KBM-7 (cell line): ENCODE measurements at places on chromosomes 5 and 9.

DNA sequence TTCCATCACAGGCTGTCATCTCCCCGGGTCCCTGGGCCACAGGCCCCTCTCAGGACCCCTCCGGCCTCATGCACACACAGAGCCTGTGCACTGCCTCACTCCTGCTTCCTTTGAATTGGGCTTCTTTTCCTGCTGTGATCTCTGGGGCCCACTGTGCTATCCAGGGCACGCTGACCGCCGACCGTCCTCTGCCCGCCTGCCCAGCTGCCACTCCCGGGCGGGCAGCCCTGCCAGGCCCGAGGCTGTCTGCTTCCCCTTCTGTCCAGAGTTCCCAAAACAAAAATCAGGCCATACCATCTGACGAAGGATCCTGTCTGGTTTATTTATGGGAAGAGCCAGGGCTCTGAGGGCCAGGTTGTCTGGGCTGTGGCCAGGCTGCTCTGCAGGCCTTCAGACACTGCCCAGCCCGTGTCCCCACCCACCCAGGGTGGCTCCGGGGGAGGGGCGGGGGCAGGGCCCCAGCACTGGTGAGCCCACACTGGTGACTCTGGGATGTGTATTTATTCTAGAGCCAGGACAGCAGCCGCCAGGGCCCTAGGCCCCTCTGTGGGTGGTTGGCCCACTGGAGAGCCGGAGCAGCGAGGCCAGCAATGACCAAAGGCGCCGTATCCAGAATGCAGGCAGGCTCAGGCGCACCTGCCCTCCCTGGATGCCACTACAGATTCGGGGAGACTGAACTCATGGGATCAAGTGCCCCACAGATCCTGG lies 57.0 kb downstream of the ADAMTS2 start:
- no peak for DNase-seq

DNA sequence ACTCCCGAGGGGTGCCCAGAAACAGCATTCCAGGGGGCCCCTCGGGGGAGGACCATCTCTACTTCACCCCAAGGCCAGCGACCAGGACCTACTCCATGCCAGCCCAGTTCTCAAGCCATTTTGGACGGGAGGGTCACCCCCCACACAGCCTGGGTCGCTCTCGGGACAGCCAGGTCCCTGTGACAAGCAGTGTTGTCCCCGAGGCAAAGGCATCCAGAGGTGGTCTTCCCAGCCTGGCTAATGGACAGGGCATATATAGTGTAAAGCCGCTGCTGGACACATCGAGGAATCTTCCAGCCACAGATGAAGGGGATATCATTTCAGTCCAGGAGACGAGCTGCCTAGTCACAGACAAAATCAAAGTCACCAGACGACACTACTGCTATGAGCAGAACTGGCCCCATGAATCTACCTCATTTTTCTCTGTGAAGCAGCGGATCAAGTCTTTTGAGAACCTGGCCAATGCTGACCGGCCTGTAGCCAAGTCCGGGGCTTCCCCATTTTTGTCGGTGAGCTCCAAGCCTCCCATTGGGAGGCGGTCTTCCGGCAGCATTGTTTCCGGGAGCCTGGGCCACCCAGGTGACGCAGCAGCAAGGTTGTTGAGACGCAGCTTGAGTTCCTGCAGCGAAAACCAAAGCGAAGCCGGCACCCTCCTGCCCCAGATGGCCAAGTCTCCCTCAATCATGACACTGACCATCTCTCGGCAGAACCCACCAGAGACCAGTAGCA lies 83.9 kb downstream of the GOLPH3 start:
- no peak for DNase-seq

DNA sequence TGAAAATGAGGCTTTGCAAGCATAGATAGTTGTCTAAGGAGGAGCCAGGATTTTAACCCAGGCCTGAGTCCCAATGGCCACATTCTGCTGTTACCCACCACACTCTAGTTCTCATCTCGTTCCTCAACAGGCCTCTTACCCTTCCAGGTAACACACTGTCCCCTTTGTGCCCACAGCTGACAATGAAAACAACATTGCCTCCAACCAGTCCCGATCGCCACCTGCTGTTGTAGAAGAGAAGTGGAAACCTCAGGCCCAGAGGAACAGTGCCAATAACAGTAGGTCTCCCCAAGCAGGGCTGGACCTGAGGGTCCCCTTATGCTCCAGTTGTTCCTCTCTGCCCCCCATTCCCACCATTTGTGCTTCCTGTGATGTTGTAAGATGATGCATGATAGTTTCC lies 30.4 kb downstream of the AMBP start:
- no peak for DNase-seq

- DNase-seq, result peak; percentile 77
These were observed 20.3 kb upstream of the NINJ1 start for GRCh38 chr9:93154293-93154903.

- DNase-seq, result no peak
These were observed 635.9 kb downstream of the TLE1 start for GRCh38 chr9:81053298-81054025.

- no peak for DNase-seq
These were observed 179.2 kb downstream of the MACROH2A1 start for GRCh38 chr5:135219868-135220267.

DNA sequence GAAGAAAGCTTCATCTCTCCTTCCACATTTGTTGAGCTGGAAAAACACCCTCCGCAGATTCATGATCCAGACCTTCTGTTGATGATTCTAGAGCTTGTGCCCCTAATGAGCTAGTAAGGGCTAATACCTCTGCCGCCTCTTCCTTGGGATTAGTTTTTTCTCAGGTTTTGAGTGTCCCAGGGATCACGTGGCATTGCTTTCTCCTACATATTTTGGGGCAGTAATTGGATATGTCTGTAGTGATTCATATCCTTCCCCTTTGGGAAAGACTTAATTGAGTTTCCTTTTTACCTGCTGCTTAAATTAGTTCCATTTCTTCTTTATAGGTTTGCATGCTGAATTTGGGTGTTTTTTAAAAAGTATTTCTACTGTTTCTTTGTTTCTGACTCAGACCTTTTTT lies 143.9 kb downstream of the GOLPH3 start:
- no peak for DNase-seq

- DNase-seq, result no peak
These were observed 2.7 kb downstream of the LCN9 start for GRCh38 chr9:135665795-135666189.

- DNase-seq, result no peak
These were observed 51.4 kb downstream of the NDUFAF2 start for GRCh38 chr5:60996368-60996767.

GRCh38 chr5:121628783-121629182 lies 222.9 kb upstream of the FTMT start:
- DNase-seq, result peak; percentile 9
